Mesothelial cell of epicardium (in vitro differentiated cells): ENCODE measurements at places on chromosomes 4 and X.

- DNase-seq = no peak
Observed at GRCh38 chr4:114304046-114304445, 294.6 kb upstream of the UGT8 start.

DNA sequence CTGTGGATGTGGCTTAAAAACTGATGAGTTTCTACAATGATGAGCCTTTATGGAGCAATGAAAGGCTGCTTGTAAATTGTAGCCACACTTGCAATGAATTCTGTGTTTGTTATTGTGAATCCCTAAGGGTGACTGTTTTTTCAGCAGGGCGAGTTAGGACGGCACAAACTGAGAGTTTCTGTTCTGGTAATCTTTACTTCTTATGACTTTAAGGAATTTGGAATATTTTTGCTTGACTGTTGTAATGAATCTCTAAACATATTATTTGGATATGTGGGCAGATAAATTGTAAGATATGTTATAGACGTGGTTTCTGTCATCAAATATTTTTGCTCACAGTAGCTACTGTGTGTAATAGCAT lies 22.2 kb downstream of the RBPJ start:
- no peak for DNase-seq

DNA sequence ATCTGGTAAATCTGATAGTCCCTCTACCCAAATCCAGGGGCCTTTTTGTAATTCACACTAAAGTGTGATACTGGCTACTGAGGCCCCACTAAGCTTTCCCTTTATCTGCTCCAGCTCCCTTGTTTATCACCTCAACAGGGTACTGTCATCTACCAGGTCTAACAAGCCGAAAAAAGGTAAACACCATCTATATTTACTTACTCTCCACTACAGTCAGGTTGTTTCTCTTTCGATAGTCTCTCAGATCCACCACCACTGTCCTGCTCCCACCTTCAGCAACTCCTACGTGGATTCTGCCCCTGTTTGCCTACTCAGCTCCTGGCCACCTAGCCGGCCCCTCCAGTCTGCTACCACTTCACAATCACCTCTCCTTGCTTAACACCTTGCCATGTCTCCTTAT lies 3.3 kb downstream of the ITIH6 start:
- no peak for DNase-seq

- no peak for DNase-seq
Observed at GRCh38 chr4:24103434-24104157, 213.7 kb upstream of the PPARGC1A start.

GRCh38 chrX:118702741-118703140 lies 24.7 kb upstream of the IL13RA1 start:
- no peak for DNase-seq

- DNase-seq = no peak
Observed at GRCh38 chr4:8775121-8775520, 96.5 kb downstream of the HMX1 start.

DNA sequence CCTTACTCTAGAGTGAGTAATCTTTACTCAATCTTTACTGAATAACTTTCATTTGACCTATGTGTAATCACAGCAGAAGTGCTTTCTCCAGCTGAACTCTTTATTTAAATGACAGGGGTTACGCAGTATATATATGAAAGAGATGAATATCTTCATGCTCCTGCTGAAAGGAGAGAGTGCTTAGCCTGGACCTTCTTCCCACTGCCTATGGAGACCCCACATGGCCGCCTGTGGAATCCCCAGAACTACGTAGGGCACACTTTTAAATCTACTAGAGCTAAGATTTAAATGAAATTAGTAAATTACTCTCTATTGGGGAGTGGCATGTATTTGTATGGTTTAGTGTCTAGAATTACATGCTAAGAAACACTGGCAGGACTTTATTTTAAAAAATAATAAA lies 391.2 kb downstream of the ANKRD50 start:
- DNase-seq = no peak

- no peak for DNase-seq
Observed at GRCh38 chr4:3529363-3529762, 2.9 kb downstream of the LRPAP1 start.

DNA sequence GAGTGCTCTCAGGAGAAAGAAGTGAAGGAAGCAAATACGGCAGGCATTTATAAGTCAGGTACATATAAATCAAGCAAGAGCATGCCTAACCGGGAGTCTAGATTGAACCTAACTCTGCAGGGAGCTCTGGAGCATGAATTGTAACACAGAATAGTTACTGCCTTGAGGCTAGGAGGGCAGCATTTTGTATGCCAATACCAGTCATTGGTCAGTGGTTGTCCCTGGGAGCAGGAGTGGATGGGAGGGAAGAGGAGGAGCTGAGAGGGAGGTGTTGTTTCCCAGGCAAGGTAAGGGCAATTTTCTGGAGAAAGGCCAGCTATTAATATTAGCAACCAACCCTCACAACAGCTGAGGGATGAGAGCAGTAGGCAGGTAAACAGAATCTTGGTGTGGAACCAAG lies 224.7 kb upstream of the DCAF8L1 start:
- no peak for DNase-seq

DNA sequence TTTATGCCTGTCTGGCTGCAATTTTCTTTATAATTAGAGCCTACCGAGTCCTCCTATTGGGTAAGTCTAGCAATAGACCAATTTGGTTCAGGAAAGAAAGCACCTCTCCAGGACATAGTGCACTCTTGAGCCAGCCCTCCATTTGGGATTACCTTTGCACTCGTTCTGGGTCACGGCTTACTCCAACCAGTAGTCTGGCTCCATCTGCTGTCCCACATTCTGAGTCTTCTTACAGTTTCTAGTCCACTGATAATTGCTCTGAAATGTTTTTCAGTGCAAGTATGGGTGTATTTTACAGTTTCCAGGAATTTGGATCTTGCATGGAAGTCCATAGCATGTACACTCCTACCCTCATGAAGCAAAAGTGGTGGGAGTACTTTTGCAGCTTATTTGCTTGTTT lies 34.8 kb upstream of the USP51 start:
- DNase-seq = no peak

DNA sequence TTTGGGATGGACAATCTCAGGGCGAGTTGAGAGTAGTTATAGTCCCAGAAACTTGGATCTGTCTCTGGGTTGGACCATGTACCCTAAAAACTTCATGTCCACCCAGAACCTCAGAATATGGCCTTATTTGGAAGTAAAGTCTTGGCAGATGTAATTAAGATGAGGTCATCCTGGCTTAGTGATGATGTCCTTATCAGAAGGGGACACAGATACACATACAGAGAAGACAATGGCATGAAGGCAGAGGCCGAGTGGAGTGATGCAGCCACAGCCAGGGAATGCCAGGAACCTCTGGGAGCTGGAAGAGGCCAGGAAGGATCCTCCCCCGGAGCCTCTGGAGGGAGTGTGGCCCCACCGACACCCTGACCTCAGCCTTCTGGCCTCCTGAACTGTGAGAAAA lies 61.2 kb upstream of the STX18 start:
- no peak for DNase-seq

GRCh38 chrX:15674514-15674840 lies 9.9 kb upstream of the CLTRN start:
- DNase-seq = no peak

GRCh38 chr4:9781343-9782135 lies at the start of gene DRD5:
Gene DRD5 (plus strand): TSS chr4:9781634. CDS start chr4:9782030, 396 bp downstream.
- no peak for DNase-seq

GRCh38 chrX:12798601-12799000 lies 7.4 kb downstream of the PRPS2 start:
- no peak for DNase-seq

- DNase-seq = no peak
Observed at GRCh38 chr4:119659576-119659975, 31.0 kb upstream of the PDE5A start.

DNA sequence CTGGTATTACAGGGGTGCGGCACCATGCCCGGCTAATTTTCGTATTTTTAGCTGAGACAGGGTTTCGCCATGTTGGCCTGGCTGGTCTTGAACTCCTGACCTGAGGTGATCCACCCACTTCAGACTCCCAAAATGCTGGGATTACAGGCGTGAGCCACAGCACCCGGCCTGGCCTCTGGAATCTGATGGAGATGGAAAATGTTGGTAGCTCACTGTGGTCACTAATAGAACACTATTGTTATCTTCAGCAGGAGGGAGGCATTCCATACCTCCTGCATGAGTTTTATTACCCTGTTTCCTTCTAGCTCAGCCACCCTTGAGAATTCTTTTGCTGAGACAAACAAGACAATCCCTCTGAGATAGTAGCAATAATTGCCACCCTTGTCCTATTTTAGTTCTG lies 105.0 kb downstream of the SHROOM3 start:
- DNase-seq = no peak

DNA sequence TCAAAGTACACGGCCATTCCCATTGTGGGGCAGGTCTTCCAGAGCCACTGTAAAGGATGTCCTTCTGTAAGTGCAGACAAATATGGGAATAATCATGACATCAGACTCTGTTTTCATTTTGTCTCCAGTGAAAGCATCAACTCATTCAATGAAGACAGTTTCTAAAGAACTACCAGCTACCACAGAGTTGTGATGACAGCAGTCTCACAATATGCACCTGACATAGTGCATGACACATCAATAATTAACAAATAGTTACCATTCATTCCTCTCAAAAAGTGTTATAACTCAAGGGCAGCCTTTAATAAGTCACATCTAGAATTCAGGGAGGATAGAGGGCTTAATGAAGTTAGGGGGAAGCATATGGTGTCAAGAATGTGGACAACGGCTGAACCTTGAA lies 20.2 kb downstream of the MTTP start:
- no peak for DNase-seq

GRCh38 chrX:21972046-21972445 lies 31.5 kb downstream of the SMS start:
- DNase-seq = no peak

GRCh38 chrX:19303256-19303880 lies 40.4 kb upstream of the PDHA1 start:
- DNase-seq = no peak

DNA sequence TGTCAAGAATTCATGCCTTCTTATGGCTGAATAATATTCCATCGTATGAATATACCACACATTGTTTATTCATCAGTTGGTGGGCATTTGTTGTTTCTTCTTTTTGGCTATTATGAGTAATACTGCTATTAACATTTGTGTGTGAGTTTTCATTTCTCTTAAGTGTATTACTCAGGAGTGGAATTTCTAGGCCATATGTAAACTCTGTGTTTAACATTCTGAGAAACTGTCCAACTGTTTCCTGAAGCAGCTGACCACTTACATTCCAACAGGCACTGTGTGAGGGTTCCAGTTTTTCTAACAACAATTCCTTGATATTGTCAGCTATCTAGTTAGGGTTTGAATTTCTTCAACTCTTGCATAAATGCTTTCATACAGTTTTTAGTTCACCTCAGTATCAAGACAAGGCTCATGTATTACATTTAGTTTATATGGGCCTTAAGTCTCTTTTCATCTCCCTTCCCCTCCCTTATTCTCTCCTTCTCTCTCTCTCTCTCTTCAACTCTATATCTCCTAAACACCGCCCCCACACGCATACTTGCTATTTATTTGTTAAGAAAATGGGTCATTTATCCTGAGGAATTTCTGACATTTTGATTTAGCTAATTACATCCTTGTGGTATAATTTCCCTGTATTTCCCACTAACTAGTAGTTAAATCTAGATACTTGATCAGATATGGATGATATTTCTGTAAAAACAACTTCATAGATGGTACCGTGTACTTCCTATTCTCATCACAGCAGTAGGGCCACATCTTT lies 77.4 kb downstream of the WDR19 start:
- DNase-seq = no peak

DNA sequence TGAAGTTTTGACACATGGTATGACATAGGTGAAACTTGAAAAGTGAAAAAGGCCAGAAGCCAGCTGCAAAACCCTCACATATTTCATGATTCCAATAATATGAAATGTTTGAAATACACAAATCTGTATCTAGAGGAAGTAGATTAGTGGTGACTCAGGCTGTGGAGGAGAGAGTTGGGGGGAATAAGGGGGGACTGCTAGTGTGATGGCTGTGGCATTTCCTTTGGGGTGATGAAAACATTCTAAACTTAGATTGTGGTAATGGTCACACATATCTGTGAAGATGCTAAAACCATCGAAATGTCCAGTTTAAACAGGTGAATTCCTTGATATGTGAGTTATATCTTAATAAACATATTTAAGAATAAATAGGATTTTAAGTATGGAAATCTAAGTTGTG lies 343.5 kb upstream of the SFRP2 start:
- no peak for DNase-seq

DNA sequence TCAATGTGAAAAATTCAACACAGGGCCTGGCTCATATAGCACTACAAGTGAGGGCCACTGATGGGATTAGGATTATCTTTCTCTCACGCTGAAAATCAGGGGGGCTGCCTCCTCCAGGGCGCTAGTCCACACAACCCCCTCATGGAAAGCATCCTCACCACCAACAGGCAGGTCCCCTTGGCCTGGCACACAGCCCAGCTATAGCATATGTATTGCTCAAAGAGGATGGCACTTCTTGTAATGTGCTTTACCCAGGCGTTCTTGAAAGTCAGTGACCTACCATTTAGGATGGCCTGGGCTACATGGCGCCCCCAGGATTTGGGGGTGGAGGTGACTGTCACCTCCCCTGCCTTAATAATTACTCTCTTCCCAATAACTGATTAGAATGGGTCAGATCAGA lies 71.0 kb upstream of the LSM6 start:
- DNase-seq = no peak

- no peak for DNase-seq
Observed at GRCh38 chrX:142036116-142036515, 132.4 kb downstream of the MAGEC1 start.

- no peak for DNase-seq
Observed at GRCh38 chrX:112113460-112113859, 30.9 kb upstream of the TRPC5 start.

DNA sequence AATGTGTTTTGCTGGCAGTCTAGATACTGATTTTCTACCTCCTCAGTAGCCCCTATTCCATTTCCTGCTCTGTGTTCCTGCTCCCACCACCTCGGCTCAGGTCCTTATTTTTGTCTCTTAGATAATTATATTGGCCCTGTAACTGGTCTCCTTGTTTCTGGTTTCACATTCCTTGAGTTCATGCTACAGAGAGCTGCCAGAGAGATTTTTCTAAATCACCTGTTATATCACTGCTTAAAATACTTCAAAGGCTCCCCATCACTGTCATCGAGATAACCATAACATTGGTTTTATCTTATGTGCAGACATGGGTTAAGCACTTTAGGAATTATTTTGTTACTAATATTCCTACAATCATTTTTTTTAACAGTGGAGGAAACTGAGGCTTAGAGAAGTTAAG lies 9.6 kb downstream of the SYNPO2 start:
- DNase-seq = no peak

GRCh38 chr4:81789741-81790399 lies 318.2 kb upstream of the RASGEF1B start:
- DNase-seq = no peak

DNA sequence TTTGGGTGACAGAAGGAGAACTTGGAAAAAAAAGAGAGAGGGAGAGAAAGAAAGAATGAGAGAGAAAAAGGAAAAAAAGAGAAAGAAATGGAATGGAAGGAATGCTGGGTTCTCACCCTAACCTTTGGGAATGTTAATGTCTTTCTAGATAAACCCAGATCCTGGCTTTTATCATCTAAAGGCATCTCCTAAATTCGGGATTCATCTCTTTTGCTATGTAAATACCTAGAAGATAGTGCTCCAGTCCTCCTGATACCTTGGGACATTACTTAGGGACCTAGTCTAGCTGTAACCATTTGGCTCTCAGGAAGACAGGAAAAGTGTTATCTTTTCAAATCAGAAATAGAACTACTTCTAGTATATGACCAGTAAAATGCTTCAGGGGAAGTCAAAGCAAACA lies 15.8 kb upstream of the SPCS3 start:
- no peak for DNase-seq

- DNase-seq = no peak
Observed at GRCh38 chr4:185343726-185344581, 51.8 kb downstream of the LRP2BP start.
